Tongue (tissue), 3 donors: ENCODE measurements at places on chromosomes 5 and 9. TPM values are rescaled to one million over a fixed set of nuclear protein-coding genes. Genes with fewer than 3 reads are reported as not detected.

KIF20A gene
- total RNA-seq = 24.8 TPM

MINAR2 gene
- total RNA-seq = not detected

LCN12 gene
- total RNA-seq = 0.82 TPM

NSG2 gene
- 3.1 TPM for total RNA-seq

FOXD1 gene
- total RNA-seq = 5.1 TPM

C1QTNF2 gene
- 27.8 TPM for total RNA-seq

NREP gene
- total RNA-seq = 372 TPM

PCBD2 gene
- 16.3 TPM for total RNA-seq

GRCh38 chr9:117596678-117597077 lies 107.5 kb upstream of the TLR4 start:
- no peak for DNase-seq

- no peak for DNase-seq
These were observed 11.4 kb downstream of the DCANP1 start for GRCh38 chr5:135435467-135436330.

GRCh38 chr5:94066437-94067207 lies 325.2 kb upstream of the POU5F2 start:
- no peak for DNase-seq

DNA sequence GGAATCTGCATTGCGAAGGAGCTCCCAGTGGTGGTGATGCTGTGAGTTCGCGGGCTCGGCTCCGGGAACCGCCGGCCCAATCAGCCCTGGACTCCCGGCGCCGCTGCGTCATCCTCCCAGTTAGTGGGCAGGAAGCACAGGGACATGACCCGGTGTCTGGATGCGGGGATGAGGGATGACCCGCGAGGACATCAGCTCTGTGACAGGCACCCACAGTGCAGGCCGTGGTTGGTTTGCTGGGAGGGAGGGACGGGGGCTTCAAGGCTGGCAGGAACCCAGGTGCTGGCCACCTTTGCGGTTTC lies 996 bp downstream of the NXNL2 start:
- DNase-seq = no peak

DNA sequence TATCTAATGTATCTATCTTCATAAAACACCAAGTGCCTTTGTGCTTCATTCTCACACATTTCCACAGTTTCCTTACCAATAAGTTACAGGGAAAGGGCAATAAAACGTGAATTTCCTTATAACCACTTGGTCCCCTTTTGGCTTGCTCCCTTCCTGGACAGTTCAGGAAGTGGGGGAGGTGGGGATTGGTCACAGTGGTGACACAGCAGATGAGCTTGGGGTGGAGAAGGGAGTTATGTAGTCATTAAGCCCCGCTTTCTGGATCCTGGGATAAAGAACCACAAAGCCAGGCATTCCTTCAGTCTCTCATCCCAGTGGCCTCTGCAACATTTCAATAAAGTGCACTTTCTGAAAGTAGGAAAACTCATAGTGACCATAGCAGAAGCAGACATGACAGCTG lies 47.1 kb upstream of the FYB1 start:
- no peak for DNase-seq

DNA sequence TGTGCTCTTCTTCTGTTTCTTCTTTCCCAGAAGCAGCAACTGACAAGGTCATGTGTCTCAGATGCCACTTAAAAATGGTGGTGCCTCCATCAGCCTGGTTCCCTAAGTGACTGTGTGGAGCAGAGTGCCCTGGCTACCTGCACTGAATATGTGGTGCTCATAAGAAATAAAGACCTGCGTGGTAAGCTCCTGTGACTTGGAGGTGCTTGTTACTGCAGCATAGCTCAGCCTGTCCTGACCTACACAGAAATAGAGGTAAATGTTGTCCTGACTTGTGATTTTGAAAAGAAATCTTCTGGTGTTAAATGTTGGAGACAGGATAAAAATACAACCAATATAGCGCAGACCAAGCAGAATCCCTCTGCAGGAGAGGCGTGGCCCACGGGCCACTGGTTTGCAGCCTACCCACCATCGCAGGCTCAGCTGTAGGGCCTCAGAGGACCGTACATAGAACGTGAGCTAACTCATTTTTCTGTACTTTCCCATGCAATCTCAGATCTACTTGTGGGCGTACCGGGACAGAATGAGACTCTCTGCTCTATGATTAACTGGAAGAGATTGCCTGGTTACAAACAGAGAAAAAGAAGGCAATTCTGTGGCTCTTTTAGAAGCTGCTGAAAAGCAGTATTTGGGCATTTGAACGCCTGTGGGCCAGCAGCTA lies 79.4 kb upstream of the UNC5A start:
- no peak for DNase-seq
